ENCODE measurements at places on chromosomes 13 and 19.

GRCh38 chr13:113589961-113590339 is 5.4 kb downstream of the TFDP1 start:
- DNase-seq, result no peak

DNA sequence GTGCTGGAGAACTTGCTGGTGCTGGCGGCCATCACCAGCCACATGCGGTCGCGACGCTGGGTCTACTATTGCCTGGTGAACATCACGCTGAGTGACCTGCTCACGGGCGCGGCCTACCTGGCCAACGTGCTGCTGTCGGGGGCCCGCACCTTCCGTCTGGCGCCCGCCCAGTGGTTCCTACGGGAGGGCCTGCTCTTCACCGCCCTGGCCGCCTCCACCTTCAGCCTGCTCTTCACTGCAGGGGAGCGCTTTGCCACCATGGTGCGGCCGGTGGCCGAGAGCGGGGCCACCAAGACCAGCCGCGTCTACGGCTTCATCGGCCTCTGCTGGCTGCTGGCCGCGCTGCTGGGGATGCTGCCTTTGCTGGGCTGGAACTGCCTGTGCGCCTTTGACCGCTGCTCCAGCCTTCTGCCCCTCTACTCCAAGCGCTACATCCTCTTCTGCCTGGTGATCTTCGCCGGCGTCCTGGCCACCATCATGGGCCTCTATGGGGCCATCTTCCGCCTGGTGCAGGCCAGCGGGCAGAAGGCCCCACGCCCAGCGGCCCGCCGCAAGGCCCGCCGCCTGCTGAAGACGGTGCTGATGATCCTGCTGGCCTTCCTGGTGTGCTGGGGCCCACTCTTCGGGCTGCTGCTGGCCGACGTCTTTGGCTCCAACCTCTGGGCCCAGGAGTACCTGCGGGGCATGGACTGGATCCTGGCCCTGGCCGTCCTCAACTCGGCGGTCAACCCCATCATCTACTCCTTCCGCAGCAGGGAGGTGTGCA is 587 bp downstream of the S1PR4 start:
- no peak for DNase-seq

- DNase-seq, result peak; percentile 73
These were observed 157.2 kb downstream of the TM9SF2 start for GRCh38 chr13:99658261-99658991.

GRCh38 chr13:108919036-108919907 is 289.9 kb downstream of the MYO16 start:
- DNase-seq, result peak; percentile 41

DNA sequence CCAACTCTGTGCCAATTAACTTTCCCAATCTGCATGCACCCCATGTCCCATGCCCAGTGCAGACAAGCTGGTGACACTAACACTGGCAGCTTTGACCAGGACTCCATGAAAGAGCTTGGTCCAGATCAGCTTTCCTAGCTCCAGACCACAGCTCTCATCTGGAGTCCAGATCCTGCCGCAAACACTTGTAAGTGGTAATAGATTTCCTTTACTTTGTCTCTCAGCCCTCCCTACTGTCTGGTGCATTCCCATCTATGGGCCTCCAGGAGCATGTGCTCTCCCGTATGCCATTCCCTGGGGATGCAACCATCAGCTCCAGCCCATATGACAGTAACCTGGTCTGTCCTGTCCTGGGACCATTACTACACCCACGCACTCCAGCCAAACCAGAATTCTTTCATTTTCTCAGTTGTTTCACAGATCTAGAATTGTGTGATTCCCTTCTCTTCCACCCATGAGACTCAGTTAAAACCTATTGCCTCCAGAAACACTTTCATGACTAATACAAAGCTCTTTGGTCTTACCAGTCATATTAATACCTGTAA is 4.9 kb upstream of the STARD13 start:
- DNase-seq, result no peak

- no peak for DNase-seq
These were observed 222.5 kb downstream of the OXGR1 start for GRCh38 chr13:96771486-96772367.

All from A172 (cell line).